ENCODE measurements at places on chromosomes 5 and 9.

DNA sequence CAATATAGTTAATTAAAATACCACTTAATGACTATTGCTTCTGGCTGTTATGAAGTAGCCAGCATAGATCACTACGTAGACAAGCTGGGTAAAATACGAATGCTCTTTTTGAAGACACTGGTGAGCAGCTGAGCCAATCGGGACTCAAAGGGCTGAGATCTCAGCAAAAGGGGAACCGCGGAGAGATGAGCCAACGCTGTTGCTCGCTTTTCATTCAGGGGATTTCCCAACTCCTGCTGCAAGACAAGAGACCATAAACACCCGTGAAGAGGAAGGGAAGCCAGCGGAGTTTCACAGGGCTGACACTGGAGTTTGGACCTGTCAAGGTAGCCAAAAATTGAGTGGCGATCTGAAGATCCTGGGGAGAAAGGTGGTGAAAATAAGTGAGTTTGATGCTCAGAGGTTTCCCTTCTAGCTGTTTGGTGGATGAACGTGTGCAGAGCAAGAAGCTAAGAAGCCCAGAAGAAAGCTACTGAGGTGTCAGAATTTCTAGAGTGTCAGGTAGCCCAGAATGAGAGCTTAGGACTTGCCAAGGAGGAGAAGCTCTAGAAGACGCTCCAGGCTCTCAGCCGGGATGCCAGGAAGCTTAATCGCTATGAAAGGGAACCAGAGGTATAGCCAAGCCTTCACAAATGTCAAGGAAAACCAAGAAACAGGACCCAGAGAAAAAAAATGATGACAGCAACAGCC, 79.6 kb upstream of the RNU6ATAC start:
- no peak for DNase-seq

DNA sequence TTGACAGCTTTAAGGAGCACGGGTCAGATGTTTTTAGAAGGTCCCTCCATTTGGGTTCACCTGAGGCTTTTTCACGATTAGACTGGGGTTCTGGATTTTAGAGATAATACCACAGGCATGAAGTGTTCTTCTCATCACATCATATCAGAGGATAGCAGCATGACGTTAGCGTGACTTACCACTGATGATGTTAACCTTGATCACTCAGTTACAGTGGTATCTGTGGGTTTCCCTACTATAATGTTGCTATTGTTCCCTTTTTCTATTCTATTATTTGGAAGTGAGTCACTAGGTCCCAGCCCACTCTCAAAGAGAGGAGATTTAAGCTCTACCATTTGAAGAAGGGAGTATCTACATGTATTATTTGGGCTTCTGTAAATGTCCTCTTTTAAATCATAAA, 300.0 kb downstream of the MAST4 start:
- DNase-seq: no peak

GRCh38 chr5:67902497-67902830, 313.1 kb upstream of the PIK3R1 start:
- no peak for DNase-seq

- DNase-seq: no peak
These were observed 20.3 kb downstream of the ZDHHC11B start for GRCh38 chr5:763998-764781.

DNA sequence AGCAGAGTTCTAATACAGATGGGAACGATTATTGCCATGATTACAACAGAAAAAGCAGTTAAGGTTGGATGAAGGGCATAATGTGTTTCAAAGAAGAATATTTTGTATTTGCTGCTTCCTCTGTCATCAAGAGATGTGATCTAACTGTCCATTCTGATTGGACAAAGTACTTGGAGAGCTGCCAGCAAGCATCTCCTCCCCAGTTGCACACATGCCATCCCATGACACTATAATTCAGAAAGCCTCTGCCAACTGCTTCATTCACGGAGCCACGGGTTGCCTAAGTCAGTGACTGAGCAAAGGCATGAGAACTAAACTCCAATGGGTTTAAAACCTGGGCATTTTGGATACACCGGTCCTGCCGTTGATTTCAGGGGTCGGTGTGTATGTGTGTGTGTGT, 253.8 kb downstream of the CRB2 start:
- DNase-seq: no peak

DNA sequence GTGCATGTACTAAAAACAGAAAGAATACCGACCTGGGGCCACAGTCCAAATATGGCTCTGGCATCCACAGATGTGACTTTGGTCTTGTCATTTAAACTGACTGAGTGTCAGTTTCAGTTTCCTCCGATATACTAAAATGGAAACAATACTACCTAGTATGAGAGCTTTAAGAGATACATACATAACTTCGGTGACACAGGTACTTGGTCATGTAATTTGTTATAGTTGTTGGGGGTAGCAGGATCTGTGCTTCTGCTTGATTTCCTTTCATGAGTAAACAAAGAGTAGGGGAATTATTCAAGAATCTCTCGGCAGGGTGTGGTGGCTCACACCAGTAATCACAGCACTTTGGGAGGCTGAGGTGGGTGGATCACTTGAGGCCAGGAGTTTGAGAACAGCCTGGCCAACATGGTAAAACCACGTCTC, 32.1 kb downstream of the MTMR12 start:
- DNase-seq: no peak

GRCh38 chr9:99075246-99075912, 29.5 kb upstream of the TGFBR1 start:
- no peak for DNase-seq

DNA sequence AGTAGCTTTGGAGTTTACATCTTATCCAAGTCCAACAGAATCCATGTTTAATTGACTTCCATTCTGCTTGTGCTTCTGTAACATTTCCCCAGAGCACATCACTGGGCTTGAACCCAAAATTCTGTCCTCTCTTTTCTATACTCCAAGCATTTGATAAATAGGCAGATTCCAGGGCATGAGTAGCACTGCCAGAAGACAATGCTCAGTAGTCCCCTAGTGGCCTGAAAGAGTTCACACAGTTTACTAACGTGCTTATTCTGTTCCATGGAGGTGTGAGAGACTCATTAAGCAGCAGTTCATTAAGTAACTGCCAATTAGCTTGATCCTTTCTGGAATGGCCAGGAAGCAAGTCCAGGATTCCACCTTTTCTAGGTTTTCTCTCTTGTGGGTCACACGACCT, 9.4 kb upstream of the GABRA6 start:
- no peak for DNase-seq

- peak; percentile 41 for DNase-seq
These were observed 715 bp downstream of the RC3H2 start for GRCh38 chr9:122904466-122904822.

DNA sequence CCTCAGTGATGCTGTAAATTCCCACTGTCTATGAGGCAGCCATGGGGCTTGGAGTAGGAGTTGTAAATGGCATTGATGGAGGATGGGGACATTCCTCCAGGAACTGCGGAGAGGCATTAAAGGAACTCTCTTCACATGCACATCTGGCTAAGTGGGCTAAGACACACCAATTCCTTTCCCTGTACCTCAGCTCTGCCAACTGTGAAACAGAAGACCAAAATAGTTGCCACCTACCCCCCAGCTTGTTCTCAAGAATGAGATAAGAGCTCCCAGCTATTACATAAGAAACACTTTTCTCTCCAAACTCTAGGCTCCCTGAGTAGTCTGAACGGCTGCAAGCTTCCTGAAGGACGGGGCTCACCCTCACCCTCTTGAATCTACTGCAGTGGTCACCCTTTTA, 144.6 kb upstream of the SLC30A5 start:
- DNase-seq: no peak

- DNase-seq: no peak
These were observed 1095.2 kb upstream of the EDIL3 start for GRCh38 chr5:85479849-85480248.

GRCh38 chr5:99771296-99771695, 763.9 kb upstream of the FAM174A start:
- DNase-seq: no peak

DNA sequence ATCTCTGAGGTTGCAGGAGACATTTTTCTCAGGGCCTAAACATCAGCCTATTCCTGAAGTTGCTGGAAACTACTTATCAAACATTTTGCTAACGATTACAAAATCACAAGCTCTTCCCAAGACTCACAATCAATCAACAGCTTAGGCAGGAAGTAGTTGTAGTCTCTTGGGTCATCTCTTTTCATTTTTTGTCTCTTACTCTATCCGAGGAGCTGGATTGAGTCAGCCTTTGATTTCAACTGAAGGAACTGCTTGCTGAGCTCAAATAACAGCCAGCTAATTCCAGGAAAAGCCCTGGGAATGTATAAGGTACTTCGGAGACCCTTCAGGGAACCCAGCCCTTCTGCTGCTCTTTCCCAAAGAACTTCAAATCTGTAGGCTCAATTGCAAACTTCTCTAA, 398.9 kb downstream of the PLK2 start:
- no peak for DNase-seq

DNA sequence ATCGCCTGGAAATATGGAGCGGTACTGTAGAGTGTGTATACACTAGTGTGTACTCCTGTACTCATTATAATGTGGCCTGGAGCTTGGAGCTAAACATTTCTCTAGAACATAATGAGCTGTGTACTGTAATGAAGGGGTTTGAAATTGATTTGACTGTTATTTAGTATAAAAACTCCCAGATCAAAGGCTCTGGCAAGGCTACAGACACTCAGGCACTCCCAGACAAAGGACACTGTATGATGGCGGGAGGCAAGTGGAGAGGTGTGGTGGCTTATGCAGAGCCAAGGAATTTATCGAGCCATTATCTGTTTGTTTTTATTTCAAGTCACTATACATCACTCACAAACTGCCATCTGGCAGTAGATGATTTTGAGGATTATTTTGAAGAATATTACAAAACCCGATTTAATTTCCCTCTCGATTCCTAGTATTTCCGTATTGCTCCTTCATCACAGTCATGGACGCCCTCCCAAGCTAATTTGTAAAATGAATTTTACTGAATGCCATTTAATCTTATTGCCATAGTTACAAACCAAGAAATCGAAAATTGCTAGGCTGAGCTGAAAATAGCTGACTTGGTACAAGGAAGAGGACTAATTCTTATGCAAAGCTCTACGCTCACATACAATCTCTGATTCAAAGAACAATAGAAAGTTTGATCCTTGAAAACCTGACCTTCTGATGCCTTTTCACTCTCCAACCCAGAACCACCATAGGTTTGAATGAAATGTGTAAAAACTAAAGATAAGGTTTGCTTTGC, 240.2 kb upstream of the SEMA6A start:
- no peak for DNase-seq

DNA sequence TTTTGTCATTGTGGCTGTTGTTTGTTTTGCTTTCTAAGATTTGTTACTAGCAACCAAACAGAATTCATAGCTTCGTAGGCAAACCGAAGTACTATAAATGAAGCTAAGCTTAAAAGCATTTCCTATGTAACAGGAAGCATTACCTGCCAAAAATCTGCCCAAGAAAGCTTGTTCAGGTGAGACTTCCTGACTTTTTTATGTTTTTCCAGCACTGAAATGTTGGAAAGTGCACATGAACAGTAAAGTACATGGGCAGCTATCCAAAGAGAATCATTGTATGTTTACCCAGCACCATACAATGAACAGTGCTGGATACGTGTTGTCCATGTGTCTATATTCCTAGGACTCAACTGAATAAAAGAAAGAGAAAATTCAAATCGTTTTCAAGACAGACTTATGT, 247.1 kb downstream of the NFIB start:
- DNase-seq: no peak

GRCh38 chr9:69444021-69444420, 119.0 kb downstream of the ENTREP1 start:
- no peak for DNase-seq

DNA sequence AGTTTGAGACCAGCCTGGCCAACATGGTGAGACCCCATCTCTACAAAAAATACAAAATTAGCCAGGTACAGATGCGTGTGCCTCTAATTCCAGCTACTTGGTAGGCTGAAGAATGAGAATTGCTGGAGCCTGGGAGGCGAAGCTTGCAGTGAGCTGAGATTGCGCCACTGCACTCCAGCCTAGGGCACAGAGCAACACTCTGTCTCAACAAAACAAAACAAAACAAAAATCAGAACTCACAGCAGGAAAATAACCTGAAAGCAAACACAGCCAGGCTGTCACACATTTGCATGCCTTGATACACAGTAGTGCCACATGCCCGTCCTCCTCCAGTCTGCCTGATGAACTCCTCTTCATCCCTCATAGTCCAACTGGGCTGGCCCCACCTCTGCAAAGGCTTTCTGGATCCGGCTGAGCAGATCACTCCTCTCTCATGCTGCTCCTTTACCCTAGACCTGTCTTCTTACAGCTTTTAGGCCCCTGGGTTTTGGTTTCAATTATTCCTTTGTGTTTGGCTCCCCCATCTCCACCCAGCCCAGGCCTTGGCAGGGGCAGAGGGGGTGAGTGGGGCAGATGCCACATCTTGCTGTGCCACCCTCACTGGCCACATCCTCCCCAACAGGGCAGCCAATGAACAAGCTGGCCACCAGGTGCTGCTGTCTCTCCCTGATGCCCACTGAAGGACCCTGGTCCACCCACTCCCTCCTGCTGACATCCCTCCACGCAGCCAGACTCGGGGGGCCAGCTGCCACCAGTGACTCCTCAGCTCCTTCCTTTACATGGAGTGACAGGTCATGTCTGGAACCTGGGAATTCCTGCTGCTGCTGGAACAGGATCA, 62.0 kb upstream of the GGTA1 start:
- no peak for DNase-seq

DNA sequence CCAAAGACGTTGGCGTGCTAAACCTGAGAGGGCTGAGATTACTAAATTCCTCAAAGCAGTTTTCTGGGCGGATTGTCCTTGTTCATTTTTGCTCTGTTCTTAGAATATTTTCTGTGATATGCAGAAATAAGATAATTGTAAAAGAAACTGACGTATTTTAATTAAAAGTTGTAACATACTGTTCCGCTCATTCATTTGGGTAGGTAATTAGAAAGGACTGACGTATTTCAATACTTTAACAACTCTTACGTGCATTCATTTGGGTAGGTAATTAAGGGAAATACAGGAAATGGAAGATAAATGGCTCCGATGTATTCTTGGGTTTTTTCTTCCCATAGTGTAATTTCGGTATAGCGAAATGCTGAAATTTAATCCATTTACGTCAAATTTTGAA, 1.1 kb downstream of the OSTF1 start:
- no peak for DNase-seq

DNA sequence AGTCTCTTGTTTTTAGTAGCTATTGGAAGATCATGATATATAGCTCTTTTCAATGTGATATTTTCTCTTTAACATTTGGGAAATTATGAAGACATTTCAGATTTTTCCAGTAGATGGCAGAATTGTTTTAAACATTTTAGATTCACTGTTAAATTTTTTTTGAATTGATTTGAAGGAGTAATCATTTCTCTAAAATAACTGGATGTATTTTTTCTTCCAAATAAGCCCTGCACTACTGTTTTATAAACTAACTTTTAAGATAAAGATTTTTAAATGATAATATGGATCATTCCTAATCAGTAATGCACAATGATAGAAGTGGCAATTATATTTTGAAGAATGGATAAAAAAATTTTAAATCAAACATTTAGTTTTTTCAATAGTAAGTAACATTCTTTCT, 14.2 kb downstream of the NDUFAF2 start:
- no peak for DNase-seq

DNA sequence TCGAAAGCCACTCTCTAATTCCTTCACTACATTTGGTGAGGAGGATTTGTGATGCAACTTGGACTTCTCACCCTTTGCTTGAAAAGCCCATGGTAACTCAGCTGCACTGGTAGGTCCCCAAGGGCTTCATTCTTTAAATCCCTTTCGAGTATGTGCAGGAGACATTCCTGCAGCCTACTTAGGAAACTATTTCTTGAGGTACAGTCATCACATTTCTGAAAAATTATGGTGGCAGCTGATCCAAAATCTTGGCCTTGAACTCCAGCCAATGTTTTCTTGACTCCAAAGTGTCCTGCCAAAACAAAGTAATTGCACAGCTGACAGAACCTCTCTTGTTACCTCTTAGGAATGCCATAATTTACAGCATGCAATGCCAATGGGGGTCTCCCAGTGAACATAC, 99.7 kb downstream of the NPR3 start:
- DNase-seq: no peak

Data from HuH-7.5 (cell line).